ENCODE measurements at places on chromosomes 6 and 20.

- DNase-seq = no peak
These were observed 105.9 kb downstream of the PRDM13 start for GRCh38 chr6:99712519-99712918.

GRCh38 chr6:112680091-112680490 is 333.0 kb downstream of the RFPL4B start:
- no peak for DNase-seq

DNA sequence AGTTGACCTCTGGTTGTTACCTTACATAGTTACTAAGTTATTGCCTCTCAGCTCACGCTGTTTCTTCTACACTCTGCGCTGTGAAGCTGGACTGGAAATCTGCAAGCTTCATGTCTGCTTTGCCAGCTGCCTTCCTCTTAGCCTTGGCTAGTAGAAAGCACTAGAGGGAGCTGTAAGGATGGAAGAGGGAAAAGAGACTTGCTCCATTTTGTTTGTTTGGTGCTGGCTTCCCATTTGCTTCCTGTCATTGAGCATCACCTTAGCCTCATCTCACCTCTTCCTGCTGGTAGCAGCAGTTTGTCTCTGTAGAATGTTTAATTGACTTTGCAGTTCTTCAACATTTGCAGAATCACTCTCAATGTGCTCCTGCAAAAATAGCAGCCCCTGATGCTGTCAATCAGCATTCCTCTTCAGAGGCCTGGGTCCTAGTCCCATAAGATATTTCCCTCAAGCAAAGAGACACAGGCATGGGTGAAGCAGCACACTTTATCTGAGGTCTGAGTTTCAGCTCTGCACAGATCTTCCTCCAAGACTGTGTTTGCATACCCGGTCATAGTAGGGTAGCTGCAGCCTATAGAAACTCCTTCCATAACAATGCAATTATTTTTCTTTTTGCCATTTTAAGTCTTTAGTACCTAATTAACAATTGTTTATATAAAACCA is 302.2 kb upstream of the EPHA7 start:
- peak; percentile 33 for DNase-seq

GRCh38 chr20:50015636-50015992 is 32.8 kb downstream of the SNAI1 start:
- DNase-seq = no peak

- no peak for DNase-seq
These were observed 3.0 kb upstream of the DLGAP4 start for GRCh38 chr20:36303020-36303595.

- DNase-seq = peak; percentile 32
These were observed 69.9 kb downstream of the HACE1 start for GRCh38 chr6:104789770-104790190.

- no peak for DNase-seq
These were observed 22.9 kb downstream of the ERMARD start for GRCh38 chr6:169774347-169774746.

All from NCI-H526 (cell line).